T-helper 17 cell (primary cell): ENCODE measurements at places on chromosomes 6 and 20.

DNA sequence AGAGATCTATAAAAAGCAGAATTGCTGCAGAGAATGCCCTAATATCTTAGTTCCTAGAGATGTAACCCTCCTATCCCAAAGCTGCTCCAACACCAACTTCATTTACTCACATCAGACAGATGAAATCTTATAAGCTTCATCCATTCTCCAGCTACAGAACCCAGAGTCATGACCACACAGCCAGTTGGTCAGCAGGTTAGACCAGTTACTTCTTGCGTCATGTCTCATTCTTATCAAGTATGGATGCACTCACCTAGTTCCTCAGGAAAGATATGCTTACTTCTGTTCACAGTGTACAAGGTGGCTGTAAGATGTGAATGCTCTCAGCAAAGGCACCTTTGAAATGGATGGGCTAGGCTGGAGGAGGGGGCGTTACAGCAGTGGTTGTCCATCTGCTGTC, 47.9 kb upstream of the ISM1 start:
- no peak for DNase-seq

DNA sequence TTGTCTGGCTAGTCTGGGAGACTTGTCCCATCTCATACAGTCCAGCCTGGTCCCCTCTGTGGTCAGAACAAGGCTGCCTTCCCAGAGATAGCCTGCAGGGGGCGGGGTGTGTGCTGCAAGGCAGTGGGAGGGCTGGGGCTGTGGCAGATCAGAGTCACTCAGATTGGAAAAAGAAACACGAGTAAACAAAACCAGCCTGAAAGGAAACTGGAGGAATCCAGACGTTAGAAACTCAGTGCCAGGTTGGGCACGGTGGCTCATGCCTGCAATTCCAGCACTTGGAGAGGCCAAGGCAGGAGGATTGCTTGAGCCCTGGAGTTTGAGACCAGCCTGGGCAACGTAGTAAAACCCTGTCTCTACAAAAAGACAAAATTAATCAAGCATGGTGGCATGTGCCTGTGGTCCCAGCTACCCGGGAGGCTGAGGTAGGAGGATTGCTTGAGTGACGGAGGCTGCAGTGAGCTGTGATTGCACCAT, 20.2 kb downstream of the LEMD2 start:
- DNase-seq, result peak; percentile 66

GRCh38 chr20:9480066-9480465, 34.3 kb upstream of the LAMP5 start:
- DNase-seq, result no peak

DNA sequence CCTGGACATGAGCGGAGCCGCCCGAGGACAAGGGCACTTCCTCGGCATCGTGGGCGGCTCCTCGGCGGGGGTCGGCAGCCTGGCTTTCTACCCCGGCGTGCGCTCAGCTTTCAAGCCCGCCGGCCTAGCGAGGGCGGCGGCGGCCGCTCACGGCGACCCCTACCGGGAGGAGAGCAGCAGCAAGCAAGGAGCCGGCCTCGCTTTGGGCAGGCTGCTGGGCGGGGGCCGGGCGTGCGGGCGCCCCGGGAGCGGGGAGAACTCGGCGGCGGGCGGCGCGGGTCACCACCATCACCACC, 6.7 kb downstream of the PRDM13 start:
- DNase-seq, result no peak

- DNase-seq, result no peak
Measured at GRCh38 chr6:145632971-145633370, 102.3 kb downstream of the EPM2A start.

GRCh38 chr6:155200012-155200411, 63.8 kb upstream of the CLDN20 start:
- no peak for DNase-seq

DNA sequence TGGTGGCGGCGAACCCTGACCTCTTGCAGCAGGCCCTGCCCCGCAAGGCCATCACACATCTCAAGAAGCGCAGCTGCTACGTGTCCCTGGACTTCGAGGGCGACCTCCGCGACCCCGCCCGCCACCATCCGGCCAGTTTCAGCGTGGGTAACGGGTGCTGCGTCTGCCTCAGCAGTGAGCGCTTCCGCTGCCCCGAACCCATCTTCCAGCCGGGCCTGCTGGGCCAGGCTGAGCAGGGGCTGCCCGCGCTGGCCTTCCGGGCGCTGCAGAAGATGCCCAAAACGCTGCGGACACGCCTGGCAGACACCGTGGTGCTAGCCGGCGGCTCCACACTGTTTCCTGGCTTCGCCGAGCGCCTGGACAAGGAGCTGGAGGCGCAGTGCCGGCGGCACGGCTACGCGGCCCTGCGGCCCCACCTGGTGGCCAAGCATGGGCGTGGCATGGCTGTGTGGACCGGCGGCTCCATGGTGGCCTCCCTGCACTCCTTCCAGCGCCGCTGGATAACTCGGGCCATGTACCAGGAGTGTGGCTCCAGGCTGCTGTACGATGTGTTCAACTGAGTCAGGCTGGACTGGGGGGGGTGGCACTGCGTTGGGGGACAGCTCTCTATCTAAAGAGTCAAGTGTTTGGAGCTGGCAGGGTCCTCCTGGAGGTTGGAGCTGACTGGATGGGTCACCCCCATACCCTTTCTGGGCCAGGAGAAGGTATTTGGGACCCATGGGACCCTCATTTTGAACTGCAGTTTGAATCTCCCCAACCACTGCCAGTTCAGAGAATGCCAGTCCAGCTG, 1.1 kb downstream of the ACTL10 start:
- peak; percentile 73 for DNase-seq

DNA sequence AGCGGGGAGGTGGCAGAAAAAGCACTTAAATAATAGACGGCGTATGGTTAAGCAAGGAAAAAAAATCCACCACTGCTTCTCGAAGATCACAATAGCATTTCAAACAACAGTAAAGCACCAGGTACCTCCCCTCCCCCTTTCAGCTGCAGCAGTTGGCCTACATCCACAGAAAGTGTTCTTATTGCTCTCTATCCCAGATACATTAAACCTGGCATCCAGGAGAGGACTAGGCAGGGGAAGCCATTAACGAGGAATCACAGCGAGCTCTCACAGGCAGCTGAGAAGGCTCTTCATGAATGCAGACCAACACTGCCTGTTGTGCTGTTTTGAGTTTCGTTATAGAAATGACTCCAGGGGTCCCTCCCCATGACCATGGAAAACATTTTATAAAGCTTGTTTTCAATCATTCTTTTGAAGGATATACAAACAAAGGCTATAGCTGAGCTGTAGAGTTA, 11.8 kb downstream of the FYN start:
- no peak for DNase-seq

GRCh38 chr20:47784599-47785310, 526 bp downstream of the SULF2 start:
- no peak for DNase-seq

DNA sequence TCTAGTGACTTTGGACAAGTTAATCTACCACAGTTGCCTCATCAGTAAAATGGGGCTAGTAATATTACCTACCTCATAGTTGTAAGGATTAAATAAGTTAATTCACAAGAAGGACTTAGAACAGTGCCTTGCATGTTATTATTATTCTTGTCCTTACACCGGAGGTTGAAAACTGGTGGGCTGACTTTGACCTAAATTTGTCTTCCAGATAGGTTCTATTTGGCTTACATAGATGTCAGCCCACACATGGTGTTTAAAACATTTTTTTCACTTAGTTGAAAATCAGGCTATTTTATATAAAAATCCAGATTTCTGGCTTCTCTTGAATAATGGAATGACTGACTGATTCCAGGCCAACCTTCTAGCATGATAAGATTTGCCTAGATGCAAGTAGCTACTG, 3.2 kb downstream of the SYS1 start:
- DNase-seq, result no peak

- no peak for DNase-seq
Measured at GRCh38 chr6:152461556-152461955, 175.6 kb downstream of the SYNE1 start.

- no peak for DNase-seq
Measured at GRCh38 chr6:12356983-12357972, 67.1 kb downstream of the EDN1 start.

DNA sequence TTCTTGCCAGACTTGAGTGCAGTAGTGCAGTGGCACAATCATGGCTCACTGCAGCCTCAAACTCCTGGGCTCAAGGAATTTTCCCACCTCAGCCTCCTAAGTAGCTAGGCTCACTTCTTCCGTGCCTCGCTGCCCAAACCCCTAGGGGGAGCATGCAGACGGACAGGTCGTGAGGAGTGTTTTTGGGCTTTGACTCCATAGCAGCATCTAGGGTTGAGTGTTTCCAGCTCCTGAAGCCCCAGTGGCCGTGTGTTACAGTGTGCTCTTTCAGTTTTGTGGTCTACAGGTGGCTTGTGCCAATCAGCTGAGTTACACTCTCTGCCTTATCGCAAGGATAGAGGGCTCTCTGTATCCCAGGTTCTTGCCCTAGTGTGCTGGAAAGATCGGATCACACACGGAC, 33.4 kb downstream of the NCOA3 start:
- DNase-seq, result no peak

GRCh38 chr6:116933485-116933884, 56.4 kb downstream of the RFX6 start:
- no peak for DNase-seq

DNA sequence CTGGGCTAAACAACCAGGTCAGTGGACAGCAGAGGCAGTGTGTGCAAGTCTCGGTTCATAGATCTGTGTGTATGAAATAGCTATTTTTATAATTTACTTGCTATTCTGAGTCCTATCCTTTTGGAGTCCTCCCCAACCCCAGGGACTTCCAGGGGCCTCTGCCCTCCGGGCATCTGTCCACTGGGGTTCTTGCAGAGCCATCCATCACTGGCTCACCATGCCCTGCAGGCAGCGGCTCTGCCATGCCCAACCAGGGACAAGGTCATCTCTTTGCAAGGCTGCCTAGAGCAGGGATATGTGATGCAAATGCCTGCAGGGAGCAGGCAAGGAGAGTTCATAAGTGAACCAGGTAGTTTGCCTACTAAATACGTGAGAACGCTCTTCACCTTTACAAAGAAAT, 10.5 kb upstream of the BEND3 start:
- no peak for DNase-seq

- no peak for DNase-seq
Measured at GRCh38 chr6:91886183-91886795, 1299.4 kb upstream of the MAP3K7 start.
